GF-D8 (cell line): ENCODE measurements at places on chromosomes 11 and 22.

DNA sequence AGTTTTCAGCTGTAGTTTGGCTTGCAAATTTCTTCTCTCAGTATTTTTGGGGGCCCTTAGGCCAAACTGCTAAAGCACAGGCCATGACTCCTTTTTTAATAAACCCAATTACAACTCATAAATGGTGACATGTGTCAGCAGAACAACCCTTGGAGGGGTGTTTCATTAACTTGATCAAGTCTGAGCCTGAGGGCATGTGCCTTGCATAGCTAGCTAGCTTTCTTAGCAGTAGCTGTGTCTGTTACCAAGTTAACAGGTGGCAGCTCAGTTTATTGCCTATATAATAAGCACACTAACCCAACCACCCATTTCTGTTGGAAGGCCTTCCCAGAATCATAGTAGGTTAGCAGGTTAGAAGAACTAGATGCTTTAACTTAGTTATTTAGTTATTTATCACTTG lies 950.3 kb upstream of the CCDC90B start:
- DNase-seq, result no peak

- DNase-seq, result no peak
Observed at GRCh38 chr11:32334822-32335221, 100.5 kb downstream of the WT1 start.

- DNase-seq, result no peak
Observed at GRCh38 chr11:1234771-1235305, 12.0 kb downstream of the MUC5B start.

DNA sequence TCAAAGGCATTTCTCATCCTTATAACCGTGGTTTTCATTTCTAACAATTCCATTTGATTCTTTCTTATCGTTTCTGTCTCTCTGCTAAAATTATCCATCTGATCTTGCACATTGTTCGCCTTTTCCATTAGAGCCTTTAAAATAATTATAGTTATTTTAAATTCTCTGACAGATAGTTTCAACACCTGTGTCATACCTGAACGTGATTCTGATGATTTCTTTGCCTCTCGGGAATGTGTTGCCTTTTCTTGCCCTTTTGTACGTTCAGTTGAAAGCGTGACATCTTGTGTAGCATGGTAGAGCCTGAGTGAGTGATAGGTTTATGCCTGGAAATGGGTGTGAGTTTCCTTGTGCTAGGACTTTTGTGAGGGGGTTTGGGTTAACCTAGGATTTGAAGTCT lies 121.5 kb upstream of the NARS2 start:
- DNase-seq, result no peak

GRCh38 chr22:42294034-42294985 lies 23.9 kb upstream of the TCF20 start:
- no peak for DNase-seq

GRCh38 chr11:71129624-71130023 lies 122.8 kb downstream of the SHANK2 start:
- no peak for DNase-seq
